ENCODE measurements at places on chromosomes 16 and 17.

- no peak for DNase-seq
Observed at GRCh38 chr16:58409316-58409973, 17.2 kb downstream of the GINS3 start.

- no peak for DNase-seq
Observed at GRCh38 chr16:85943711-85944110, 44.7 kb downstream of the IRF8 start.

DNA sequence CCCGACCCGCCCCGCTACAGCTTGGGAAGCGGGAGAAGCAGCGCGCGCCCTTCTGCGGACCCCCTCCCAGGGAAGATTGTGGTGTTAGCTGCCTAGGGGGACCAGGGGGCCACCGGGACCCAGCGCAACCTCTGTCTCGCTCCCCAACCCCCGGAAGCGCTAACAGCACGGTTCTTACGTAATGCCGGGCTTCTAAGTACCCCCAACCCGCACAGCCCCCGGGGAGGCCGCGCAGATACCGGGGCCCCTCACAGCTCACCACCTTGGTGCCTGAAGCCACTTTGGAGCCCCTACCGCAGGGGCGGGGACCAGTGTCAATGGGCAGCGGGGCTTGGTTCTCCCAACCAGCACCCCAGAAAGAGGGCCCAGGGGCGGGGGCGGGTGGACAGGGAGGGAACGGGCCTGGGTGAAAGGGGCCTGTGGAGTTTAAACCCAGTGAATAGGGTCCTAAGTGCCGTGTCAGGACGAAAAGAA lies 348 bp downstream of the MPP2 start:
- DNase-seq, result no peak

DNA sequence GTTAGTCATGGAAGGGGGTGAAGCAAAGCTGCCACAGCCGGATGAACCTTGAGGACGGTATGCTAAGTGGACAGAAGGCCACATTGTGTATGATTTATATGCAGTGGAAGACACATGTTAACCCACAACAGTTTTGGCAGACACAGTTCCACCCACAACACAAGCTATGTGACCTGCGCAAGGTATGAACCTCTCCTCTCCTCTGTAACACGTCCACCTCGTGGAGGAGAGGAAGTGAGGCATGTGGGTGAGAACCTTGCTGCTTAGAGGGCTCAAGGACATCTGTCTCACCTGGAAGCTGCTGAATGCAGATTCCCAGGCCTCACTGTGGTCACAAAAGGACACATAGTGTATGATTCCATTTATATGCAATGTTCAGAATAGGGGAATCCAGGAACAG lies 136.1 kb upstream of the PLCG2 start:
- DNase-seq, result no peak

DNA sequence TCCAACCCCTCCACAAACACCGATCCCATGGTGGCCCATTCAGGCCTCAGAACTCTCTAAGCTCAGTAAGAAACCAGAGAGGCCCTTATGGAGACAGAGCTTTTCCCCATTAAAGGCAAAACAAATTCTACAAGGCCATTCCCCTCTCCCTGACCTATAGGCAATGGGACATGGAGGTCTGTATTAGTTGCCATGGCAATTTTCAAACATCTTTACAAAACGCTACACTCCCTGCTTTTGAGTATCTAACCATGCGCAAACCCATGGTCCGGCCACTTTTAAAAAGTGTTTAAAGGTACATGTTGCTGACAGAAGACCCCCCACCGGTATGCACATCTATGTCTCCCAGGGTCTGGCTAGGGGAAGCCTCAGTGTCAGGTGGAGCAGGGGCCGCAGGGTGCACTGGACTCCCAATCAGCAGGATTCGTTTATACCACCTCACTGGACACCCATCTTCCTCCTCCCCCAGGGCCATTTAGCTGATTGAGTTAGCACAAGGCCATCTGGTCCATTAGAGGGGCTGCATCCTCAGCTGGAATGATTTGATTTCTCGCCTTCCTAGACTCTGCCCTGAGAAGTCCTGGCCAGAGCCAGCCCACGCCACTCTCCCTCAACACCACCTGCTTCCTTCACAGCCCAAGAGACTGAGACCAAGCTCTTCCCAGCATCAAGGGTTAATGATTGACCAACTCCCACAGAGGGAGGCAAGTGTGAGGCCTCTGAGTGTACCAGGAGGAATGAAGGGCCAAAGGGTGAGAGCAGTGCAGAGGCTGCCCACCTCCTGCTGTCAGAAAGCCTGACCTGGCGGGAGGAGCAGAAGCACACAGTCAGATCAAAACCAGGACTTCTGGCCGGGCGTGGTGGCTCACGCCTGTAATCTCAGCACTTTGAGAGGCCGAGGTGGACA lies 10.9 kb downstream of the ACLY start:
- DNase-seq, result no peak

GRCh38 chr17:42203354-42203753 lies 9.1 kb upstream of the GHDC start:
- DNase-seq, result no peak

- no peak for DNase-seq
Observed at GRCh38 chr16:15593235-15593634, 49.7 kb downstream of the MARF1 start.

DNA sequence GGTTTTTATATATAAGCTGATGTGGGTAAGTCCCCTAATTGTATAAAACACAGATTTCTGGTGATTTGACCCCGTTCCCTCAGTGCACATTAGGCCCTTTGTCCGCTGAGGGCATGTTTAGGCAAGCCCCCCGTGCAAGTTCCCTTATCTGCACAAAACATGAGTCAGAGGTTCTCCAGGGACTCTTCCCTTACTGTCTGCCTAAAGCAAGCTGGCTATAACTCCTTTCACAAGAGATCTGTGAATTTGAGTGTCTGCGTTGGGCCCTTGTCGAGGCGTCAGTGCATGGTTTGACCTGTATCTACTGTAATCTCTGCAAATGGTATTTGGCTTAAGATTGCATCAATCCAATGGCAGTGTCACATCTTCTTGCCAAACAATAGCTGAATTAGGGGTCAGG lies 712.8 kb downstream of the CDH8 start:
- no peak for DNase-seq

DNA sequence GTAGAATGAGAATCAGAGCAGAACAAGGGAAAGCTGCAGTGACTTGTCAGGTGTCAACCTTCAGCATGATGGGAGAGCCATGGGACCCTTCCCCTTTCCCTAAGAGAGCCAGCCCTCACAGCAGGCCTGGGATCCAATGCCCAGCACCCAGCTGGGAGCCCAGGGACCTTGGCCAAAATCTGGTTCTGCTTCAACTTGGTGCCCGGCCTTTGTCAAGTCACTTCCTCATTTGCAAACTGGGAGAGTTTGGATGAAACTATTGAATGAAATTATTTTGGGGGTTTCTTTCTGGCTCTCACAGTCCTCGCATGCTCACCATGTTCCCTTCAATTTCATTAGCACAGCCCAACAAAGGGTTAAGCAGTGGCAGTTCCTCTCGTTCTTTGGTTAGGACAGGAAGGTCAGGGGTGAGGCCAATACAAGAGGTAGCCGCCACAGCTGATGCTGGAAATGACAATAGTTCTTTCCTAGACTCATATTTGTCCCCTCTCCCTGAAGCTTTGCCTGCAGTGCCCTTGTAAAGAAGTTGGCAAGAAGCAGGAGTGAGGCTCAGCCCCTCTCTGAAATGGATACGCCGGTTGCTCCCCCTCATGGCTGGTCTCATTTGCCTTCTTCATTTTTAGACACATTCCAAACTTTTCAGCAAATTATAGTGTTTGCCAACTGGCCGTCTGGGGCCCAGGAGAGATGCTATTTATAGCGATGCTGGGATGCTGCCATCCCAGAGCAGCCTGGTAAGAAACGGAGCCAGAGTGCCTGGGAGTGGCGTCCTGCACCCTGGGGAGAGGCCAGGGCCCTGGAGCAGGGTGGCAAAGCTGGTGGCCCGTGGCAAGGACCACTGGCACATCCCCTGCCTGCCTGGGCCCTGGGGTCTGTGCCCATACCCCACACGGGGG lies 34.5 kb upstream of the MEOX1 start:
- DNase-seq, result no peak

DNA sequence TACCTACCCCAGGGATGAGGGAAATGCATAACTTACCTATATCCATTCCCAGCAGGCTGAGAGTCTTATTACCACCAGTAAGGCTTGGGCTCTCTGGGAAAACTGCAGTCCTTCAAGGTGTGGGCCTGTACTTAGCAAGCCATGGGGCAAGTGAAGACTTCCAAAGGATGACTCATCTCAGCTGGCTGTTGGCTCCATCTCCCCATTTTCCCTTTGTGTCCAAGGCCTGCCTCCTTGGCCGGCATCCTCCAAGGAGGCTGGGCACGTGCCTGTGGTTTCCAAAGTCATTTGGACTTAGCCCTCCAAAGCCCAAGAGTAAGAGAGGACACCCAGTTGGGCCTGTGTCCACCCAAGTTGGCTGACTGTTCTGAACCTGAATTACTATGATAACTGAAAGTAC lies 89.8 kb downstream of the TMEM100 start:
- no peak for DNase-seq

GRCh38 chr17:77489239-77489892 lies 348.6 kb downstream of the SEC14L1 start:
- no peak for DNase-seq

GRCh38 chr16:57628783-57629293 lies 408 bp downstream of the ADGRG1 start:
- DNase-seq, result no peak

GRCh38 chr16:48133455-48134211 lies 22.2 kb downstream of the ABCC12 start:
- DNase-seq, result no peak

DNA sequence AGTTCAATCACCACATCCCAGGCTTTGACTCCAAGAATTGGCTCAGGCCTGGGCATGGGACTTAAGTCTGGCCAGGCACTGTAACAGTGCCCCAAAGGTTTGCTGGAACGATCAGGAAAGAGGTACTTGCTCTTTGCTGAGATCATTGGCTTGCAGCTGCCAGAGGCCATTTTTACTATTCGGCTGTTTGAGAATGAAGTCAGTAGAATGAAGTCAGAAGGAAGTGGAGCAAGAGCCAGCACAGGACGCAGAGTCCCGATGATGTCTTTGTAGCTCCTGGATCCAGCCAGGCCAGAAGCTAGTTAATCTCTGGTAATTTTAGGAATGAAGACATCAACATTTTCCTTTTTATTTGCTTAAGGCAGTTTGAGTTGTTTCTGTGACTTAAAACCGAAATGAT lies 195.5 kb downstream of the RAB11FIP4 start:
- no peak for DNase-seq
